ENCODE measurements at places on chromosomes 2 and 18.

GRCh38 chr2:218289639-218290315, 2.5 kb downstream of the TMBIM1 start:
- DNase-seq, result no peak

- no peak for DNase-seq
Observed at GRCh38 chr2:174326161-174327020, 8.4 kb upstream of the SP9 start.

- DNase-seq, result no peak
Observed at GRCh38 chr2:1601471-1602277, 142.6 kb downstream of the PXDN start.

GRCh38 chr18:58242968-58243367, 198.9 kb downstream of the NEDD4L start:
- DNase-seq, result no peak

- DNase-seq, result no peak
Observed at GRCh38 chr2:196534495-196534894, 105.0 kb upstream of the CCDC150 start.

DNA sequence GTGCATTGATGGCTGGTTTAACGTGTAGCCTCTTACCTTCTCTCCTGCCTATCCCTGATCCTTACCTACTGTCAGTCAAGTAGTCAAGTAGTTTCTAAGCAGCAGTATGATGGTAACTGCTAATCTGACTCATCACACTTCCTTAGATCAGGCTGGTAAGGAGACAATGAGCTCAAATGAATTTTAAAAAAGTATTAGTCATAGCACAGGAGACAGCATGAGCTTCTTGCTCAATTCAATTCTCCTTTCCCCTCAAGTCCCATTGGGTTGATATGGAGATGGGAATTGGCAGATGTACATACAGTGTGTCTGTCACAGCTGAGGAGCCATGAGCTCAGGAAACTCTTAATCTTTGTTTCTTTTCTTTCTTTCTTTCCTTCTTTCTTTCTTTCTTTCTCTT, 799.7 kb downstream of the LRP1B start:
- no peak for DNase-seq

GRCh38 chr18:36402765-36403396, 105.4 kb downstream of the FHOD3 start:
- no peak for DNase-seq

GRCh38 chr18:47611649-47612048, 318.8 kb downstream of the SMAD2 start:
- DNase-seq, result no peak

DNA sequence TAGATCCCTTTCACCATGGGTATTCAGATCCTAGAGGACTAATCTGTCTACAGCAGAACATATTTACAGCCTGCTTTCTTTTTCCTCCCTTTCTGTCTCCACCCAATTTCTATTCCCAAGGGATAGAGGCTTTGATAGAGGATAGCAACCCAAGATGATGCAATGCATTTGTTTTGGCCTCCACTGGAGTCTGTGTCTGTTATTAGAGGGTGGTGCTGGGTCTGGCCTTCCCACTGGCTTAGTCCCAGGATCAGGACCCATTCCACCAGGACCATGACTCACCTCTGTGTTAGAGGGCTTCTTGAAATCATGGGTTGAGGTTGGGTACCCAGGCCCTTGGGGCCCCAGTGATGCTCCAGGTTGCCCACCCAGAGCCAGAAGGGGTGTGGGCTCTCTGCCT, 239.7 kb upstream of the TNP1 start:
- no peak for DNase-seq

Data from GM12864 (cell line).